ENCODE measurements at places on chromosomes 12 and 14. TPM values are rescaled to one million over a fixed set of nuclear protein-coding genes. Genes with fewer than 3 reads are reported as not detected.

- H3K4me1 ChIP-seq = no peaks in the 10 kb centered on the region
- H3K4me3 ChIP-seq = no peak overlapping the region
- DNase-seq = no peak
Measured at GRCh38 chr14:96383445-96383844, 8.5 kb upstream of the AK7 start.

DNA sequence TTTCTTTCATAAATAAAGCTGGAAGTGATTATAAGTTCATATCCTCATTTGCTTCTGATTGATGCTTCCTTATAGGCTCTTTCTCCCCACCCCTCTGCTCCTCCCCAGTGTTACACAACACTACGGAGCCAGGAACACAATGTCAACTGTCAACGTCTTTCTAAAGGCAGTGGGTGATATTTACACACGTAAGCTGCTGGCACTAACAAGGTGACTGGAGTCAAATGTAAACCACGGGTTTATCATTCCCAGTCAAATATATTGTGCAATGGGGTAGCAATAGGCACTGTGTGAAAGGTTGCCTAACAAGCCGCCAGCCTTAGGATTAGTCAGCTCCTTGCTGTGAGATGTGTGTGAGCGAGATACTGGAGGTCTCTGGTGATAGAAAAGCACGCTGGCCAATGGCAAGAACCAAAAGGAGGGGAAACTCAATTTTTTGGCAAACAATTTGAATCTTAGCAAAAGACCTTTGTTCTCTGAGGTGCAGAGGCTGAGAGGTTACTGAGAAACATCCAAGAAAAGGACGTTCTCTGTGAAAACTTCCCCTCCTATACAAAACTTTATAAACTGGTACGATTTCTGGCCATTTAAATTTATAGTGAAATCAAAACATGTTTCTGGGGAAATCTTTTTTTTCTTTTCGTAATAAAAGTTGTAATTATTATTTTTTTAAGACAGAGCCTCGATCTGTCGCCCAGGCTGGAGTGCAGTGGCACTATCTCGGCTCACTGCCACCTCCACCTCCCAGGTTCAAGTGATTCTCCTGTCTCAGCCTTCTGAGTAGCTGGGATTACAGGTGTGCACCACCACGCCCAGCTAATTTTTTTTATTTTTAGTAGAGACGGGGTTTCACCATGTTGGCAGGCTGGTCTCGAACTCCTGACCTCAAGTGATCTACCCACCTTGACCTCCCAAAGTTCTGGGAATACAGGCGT is 22.3 kb upstream of the HECTD1 start:
- no peaks in the 10 kb centered on the region for H3K4me1 ChIP-seq
- no peak for DNase-seq
- H3K36me3 ChIP-seq = no peaks in the 10 kb centered on the region
- no peak overlapping the region for H3K4me3 ChIP-seq

GRCh38 chr12:4720637-4720995 is 416 bp downstream of the GALNT8 start:
- DNase-seq = no peak
- no peaks in the 10 kb centered on the region for H3K36me3 ChIP-seq
- H3K4me3 ChIP-seq = no peak overlapping the region
- peaks cover 6% of the 10 kb centered on the region for H3K27me3 ChIP-seq
- H3K4me1 ChIP-seq = no peaks in the 10 kb centered on the region

DNA sequence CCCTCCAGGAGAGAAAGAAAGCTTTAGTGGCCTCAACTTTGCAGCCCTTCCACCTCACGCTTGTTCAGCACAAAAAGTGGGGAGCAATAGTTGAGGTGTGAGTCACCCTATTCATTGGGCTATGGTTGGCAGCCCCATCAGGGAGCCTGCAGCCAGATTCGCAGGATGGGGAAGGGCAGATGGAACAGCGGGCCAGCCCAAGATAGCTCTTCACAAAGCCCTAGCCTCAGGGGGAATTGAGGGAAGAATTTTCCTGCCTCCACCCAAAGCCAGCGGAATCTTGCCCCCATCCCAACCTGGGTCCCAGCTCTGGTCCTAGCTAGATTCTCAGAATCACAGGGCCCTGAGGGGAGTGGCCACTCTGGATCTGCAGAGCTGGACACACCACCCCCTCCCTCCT is 3.6 kb upstream of the KRT5 start:
- no peaks in the 10 kb centered on the region for H3K36me3 ChIP-seq
- H3K4me3 ChIP-seq = no peak overlapping the region
- no peak overlapping the region for H3K27ac ChIP-seq
- no peak for DNase-seq
- no peaks in the 10 kb centered on the region for H3K4me1 ChIP-seq
- no peaks in the 10 kb centered on the region for H3K27me3 ChIP-seq

GRCh38 chr14:50062438-50063085 is 53.8 kb downstream of the VCPKMT start:
- DNase-seq = peak; percentile 86
- H3K4me1 ChIP-seq = peaks cover 63% of the 10 kb centered on the region
- peak overlapping the region; percentile 73 for H3K4me3 ChIP-seq
- peak overlapping the region; percentile 93 for H3K27ac ChIP-seq
- no peaks in the 10 kb centered on the region for H3K27me3 ChIP-seq
- H3K36me3 ChIP-seq = no peaks in the 10 kb centered on the region

GRCh38 chr14:91372671-91373495 is 44.7 kb downstream of the CCDC88C start:
- peak overlapping the region; percentile 80 for H3K4me3 ChIP-seq
- H3K27me3 ChIP-seq = no peaks in the 10 kb centered on the region
- H3K4me1 ChIP-seq = peaks cover 98% of the 10 kb centered on the region
- peaks cover 12% of the 10 kb centered on the region for H3K36me3 ChIP-seq

DNA sequence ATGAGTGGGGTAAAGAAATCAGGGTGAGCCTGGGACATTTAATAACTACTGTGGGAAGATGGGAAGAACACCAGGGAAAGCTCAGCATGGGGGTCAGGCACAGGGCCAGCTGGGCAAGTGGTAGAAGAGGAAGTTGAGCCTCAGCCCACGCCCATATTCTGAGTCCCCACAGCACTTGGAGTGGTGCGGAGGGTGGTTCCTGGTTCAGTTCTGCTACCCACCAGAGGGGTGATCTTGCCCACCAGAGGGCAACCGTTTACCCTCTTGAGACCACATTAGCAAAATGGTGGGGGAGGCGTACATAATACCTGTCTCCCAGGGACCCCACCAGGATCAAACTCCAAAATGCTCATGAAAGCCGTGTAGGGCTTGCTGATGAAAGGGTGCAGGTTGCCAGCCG is 16.8 kb upstream of the ANKRD33 start:
- H3K27me3 ChIP-seq = peaks cover 5% of the 10 kb centered on the region
- DNase-seq = no peak
- H3K27ac ChIP-seq = no peak overlapping the region

DNA sequence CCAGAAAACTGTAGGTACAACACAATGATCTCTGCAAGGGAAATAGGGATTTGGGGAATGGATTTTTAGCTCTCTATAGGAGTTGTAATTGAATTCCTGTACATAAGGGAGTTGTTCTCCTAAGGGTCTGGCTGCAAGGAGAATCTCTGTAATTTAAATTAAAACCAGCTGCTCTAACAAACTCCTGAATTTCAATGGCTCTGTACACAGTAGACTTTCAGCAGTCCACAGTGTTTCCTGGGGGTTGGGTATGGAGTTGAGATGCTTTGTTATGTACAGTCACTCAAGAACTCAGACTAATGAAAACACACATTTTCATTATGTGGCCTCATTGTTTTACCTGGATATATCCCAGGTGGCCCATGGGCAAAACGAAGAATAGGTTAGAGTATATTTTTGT is 93.2 kb downstream of the NAV3 start:
- no peak overlapping the region for H3K4me3 ChIP-seq
- DNase-seq = no peak
- no peak overlapping the region for H3K27ac ChIP-seq
- no peaks in the 10 kb centered on the region for H3K36me3 ChIP-seq
- H3K27me3 ChIP-seq = no peaks in the 10 kb centered on the region
- H3K4me1 ChIP-seq = no peaks in the 10 kb centered on the region

DNA sequence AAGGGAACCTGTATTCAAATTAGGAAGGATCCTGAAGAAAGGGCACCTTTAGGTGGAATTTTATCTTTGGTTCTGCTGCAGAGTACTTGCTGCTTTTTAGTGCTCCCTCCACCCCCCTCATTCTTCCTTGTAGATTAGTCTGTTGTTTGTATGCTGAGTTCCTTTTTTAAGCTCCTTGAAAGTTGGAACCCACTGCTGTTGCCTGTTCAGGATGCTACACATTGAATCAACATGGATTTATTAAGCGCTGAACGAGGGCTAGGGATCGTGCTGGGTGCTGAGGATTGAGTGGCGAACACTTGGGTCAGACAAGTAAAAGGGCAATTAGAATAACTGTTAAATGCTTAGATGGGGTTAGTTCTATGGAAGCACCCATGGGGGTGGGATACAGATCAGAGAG is 884 bp upstream of the AMN1 start:
- H3K36me3 ChIP-seq = no peaks in the 10 kb centered on the region
- no peaks in the 10 kb centered on the region for H3K27me3 ChIP-seq
- peaks cover 22% of the 10 kb centered on the region for H3K4me1 ChIP-seq
- peak overlapping the region; percentile 99 for H3K4me3 ChIP-seq
- no peak for DNase-seq
- peak overlapping the region; percentile 92 for H3K27ac ChIP-seq

DNA sequence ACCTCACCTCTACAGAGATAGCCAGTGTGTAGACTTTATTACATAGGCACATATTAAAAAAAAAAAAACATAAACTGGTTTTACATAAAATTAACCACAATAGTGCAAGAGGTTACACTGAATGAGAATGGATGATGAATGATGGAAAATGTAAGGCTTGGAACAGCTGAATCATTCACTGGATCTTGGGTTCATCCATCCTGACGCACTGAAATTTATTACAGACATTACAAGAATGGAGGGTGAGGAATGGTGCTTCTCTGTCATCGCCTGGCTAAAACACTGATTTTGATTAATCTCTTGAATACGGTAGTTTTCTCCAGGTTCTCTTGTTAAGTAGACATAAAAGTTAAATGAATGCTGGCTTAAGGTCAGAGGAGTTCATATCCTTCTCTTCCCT is 40.0 kb upstream of the GTF2A1 start:
- DNase-seq = no peak
- no peaks in the 10 kb centered on the region for H3K4me1 ChIP-seq
- H3K27me3 ChIP-seq = peaks cover 7% of the 10 kb centered on the region
- H3K4me3 ChIP-seq = no peak overlapping the region
- no peak overlapping the region for H3K27ac ChIP-seq
- H3K36me3 ChIP-seq = no peaks in the 10 kb centered on the region

DNA sequence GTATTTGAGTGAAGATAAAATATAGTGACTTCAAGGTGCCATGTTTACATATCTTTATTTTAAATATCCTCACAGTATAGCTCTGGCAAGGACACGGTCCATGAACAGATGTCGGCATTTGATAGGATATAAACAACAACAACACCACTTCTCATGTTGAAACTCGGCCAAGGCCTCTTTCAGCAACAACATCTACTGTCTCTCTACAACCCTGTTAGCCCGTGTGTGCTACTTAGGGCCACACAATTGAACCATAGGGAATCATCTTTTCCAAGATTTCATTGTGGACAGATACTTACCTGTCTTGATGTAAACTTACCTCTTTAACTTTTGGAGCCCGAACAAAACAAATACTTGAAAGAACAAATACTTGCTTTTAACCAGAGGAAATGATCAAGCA is 168.7 kb upstream of the SSTR1 start:
- no peak overlapping the region for H3K27ac ChIP-seq
- H3K4me1 ChIP-seq = no peaks in the 10 kb centered on the region
- no peaks in the 10 kb centered on the region for H3K27me3 ChIP-seq
- H3K36me3 ChIP-seq = no peaks in the 10 kb centered on the region

GRCh38 chr12:87246726-87247125 is 782.5 kb downstream of the C12orf50 start:
- no peaks in the 10 kb centered on the region for H3K36me3 ChIP-seq
- no peaks in the 10 kb centered on the region for H3K4me1 ChIP-seq
- H3K27me3 ChIP-seq = no peaks in the 10 kb centered on the region
- H3K4me3 ChIP-seq = no peak overlapping the region
- H3K27ac ChIP-seq = no peak overlapping the region

DNA sequence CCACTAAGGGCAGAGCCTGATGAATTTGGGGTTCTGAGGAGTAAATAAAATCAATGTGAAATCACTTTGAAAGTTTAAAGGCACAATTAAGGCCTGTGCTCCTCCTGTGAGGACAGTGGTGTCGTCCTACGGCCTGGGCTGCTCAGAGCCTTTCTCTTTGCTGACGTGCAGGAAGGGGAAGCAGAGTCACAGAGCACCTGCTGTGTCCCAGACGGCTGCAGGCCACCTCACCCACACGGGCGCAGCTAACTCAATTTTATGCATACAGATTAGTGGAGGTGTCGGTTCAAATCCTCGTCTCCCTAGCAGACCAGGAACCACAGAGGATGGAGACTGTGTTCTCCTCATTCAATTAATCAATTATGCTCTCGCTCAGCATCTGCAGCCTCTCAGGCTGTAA is 11.4 kb upstream of the DLK1 start:
- H3K36me3 ChIP-seq = no peaks in the 10 kb centered on the region
- no peaks in the 10 kb centered on the region for H3K4me1 ChIP-seq
- no peak overlapping the region for H3K27ac ChIP-seq
- no peaks in the 10 kb centered on the region for H3K27me3 ChIP-seq

GRCh38 chr14:66239589-66239988 is 246.6 kb upstream of the CCDC196 start:
- no peak overlapping the region for H3K4me3 ChIP-seq
- H3K27me3 ChIP-seq = peaks cover 3% of the 10 kb centered on the region
- no peak overlapping the region for H3K27ac ChIP-seq
- no peak for DNase-seq
- no peaks in the 10 kb centered on the region for H3K36me3 ChIP-seq

DNA sequence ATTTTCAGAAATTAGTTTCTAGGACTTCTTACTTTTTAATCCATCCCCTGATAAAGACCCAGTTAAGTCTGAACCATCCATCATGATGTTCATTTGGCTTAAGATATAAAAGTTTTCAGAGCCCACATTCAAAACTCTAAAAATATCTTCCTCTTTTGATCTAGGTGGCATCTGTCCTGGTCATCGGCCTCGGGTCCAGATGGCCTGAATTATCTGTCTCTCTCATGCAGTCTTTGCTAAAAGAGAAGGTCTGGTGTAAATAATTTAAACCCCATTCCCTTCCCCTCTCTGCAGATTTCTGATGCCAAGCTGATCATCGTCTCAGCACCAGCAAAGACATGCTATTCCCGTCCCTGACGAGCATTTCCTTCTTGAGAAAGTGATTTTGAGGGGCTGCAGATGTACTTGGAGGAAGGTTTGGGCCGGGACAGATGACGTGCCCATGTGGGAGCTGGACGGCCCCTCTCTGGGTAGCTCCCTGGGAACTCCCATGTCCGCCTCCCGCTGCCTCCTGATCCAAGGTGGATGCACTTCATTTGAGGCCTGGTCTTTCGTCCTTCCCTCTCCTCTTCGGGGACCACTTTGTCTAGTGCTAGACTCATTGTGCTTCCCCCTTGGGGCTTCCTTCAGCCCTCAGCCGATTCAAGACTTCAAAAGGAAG is 173.0 kb upstream of the PRMT8 start:
- H3K4me3 ChIP-seq = no peak overlapping the region
- no peaks in the 10 kb centered on the region for H3K4me1 ChIP-seq
- no peak overlapping the region for H3K27ac ChIP-seq
- no peak for DNase-seq
- H3K36me3 ChIP-seq = no peaks in the 10 kb centered on the region

GRCh38 chr14:51160871-51161270 is 66.0 kb upstream of the TRIM9 start:
- no peak overlapping the region for H3K4me3 ChIP-seq
- DNase-seq = no peak

- no peak overlapping the region for H3K4me3 ChIP-seq
- no peaks in the 10 kb centered on the region for H3K27me3 ChIP-seq
- H3K27ac ChIP-seq = no peak overlapping the region
- no peaks in the 10 kb centered on the region for H3K4me1 ChIP-seq
- DNase-seq = no peak
Measured at GRCh38 chr14:54839701-54840119, 62.9 kb downstream of the GCH1 start.

CISTR gene
- not detected for polyA plus RNA-seq

GDF3 gene
- polyA plus RNA-seq = not detected

HPD gene
- polyA plus RNA-seq = not detected

CCDC196 gene
- polyA plus RNA-seq = not detected

KCNC2 gene
- not detected for polyA plus RNA-seq
